ENCODE measurements at places on chromosomes 7 and 10. TPM values are rescaled to one million over a fixed set of nuclear protein-coding genes. Genes with fewer than 3 reads are reported as not detected.

The IRF5 gene
- total RNA-seq = 1.7 TPM

The PRPS1L1 gene
- total RNA-seq = not detected

The EVX1 gene
- not detected for total RNA-seq

The NUTM2E gene
- under 0.01 TPM for total RNA-seq
